ENCODE measurements at places on chromosomes 3 and 15.

DNA sequence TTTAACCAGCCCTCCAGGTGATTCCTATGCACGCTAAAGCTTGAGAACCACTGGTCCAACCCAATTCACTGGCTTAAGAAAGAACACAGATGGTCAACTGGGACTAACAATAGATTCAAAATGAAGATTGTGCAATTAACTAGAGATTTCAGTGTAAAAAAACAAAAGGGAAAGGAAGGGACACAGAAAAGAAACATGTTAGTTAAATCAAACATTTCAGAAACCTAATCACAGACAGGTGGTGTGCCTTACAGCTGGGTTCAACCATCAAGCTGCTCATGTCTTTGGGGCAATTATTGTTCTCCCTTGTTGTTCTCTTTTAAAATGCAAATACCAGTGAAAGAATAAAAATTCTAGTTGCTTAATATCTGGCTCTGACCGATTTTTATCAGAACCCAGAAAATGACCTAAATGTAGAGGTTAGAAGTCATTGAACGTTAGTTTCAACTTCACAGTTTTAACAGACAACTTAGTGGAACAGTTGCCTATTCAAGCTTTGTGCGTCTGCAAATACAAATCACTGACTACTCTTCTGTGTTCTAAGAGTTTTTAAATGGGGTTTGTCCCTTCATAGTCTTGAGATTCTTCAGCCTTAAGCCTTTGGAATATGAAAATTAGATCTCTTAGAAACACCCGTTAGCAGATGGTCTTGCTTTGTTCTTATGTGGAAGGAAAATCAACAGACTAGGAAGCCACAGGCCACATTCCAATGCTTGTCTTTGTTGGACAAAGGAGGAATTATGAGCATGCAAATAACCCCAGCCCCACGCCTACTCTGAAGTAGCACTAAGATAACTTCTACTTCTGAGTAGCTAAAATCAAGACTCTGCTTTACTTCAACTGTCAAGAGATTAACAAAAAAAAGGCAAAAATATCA is 223.4 kb downstream of the ATP8B4 start:
- DNase-seq: no peak

DNA sequence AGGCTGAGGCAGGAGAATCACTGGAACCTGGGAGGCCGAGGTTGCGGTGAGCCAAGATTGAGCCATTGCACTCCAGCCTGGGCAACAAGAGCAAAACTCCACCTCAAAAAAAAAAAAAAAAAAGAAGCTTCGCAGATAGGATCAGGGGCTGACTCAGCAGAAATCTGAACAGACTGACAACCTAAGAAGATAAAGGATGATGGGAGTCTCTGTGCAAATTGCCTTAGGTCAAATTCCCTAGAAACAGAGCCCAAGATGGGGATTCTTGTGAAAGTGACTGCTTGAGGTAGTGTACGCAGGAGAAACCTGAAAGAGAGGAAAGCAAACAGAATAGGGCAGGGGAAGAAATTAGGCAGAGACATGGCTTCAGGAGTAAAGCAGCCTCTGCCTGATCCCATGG is 160.8 kb upstream of the LRIG1 start:
- DNase-seq: no peak

DNA sequence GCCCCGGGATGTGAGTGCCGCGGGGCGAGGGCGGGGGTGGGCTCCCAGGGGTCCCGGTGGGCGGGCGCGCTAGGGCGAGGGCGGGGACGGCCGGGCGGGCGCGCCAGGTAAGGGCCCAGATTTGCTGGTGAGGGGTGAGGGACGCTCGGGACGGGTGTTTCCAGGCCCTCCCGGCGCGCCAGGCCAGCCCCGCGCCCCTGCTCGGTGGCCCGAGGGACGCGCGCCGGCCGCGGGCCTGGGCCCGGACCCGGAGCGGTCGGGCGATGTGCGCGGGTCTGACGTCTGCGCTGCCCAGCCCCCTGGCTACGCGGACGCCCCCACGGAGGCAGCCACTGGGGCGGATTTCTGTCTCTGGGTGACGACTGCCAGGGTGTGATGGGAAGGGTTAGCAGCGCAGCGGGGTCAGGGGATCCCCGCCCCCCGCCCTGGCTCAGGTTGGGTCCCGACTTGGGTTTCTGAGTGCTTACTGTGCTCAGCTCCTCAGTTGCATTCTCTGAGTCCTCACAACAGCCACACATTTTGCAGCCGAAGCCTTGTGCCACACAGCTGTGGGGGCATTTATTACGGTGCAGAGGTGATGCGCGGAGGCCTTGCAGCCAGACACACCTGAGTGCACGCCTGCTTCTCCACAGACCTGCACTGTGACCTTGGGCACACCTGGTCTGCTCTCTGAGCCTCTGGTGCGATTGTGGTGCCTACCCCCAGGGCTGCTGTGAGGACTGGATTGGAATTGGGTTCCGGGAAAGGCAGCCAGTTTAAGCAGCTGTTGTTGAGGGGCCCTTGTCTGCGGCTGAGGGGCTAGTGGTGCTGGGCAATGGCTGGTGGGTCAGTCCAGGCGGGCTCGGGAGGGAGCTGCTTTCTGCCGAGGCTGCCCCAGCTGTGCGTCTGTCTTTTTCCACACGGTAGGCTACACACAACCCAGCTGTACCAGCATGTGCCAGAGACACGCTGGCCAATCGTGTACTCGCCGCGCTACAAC is 523 bp downstream of the HDAC11 start:
- no peak for DNase-seq

DNA sequence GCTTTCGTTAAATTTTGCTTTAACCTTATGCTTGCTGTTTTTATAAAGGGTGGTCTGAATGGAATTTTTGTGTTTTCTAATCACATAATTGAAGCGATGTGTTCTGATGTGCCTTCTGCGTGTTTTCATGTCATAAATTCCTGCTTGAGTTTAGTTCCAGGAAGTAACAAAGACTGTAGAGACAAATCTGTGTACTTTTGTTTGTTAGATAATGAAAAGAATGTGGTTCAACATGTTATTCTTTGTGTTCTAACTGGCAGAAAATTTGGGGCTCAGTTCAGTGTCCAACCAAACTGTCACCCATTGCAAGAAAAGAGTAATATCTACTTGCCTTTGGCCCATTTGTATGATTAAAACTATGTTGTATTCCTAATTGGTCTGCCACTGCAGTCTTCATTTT is 324.0 kb downstream of the DIPK2A start:
- DNase-seq: no peak

- no peak for DNase-seq
Observed at GRCh38 chr3:192959773-192960172, 42.1 kb upstream of the MB21D2 start.

GRCh38 chr3:101722394-101723173 is 1.8 kb upstream of the CEP97 start:
- DNase-seq: no peak

DNA sequence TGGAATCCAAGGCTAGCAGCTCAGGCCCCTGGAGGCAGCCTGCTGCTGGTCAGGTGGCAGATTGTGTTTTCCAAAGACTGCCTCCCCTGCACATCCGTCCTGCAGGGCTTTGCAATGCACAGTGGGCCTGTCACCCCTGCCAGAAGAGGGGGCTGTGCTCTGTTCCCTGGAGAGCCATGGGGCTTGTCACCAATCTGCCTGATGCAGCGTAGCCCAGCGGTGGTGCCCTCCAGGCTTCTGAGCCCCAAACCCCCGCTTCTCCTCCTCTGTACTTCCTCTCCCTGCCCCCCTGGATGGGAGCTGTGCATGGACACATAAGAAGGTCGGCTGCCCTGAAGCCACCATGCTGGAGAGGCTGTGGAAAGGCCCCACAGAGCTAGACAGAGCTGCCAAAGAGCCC is 10.0 kb upstream of the PLXNA1 start:
- no peak for DNase-seq

- DNase-seq: no peak
Observed at GRCh38 chr15:60745469-60746061, 266.6 kb upstream of the ICE2 start.

GRCh38 chr15:67897646-67898339 is 57.9 kb upstream of the RNU6-1 start:
- no peak for DNase-seq

- no peak for DNase-seq
Observed at GRCh38 chr15:42679285-42680141, 57.4 kb downstream of the CDAN1 start.

DNA sequence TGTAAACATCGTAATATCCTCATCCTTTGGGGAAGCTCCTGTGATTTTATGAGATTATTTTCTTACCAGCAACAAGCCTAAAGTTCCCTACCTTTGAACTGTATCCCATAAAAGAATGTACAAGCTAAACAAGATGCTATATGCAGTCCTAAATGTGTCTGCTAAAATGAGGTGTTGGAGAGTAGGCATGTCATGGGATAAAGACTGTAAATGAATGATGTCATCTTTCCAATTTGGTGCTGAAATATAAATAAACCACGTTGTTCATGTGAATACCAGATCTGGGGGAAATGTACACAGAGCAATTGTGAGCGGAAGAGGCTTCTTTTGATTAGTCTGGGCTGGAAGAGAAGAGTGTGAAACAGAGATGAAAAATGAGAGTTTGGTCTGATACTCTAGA is 214.9 kb upstream of the WNT5A start:
- no peak for DNase-seq

- no peak for DNase-seq
Observed at GRCh38 chr3:127761441-127761801, 60.9 kb downstream of the MGLL start.

DNA sequence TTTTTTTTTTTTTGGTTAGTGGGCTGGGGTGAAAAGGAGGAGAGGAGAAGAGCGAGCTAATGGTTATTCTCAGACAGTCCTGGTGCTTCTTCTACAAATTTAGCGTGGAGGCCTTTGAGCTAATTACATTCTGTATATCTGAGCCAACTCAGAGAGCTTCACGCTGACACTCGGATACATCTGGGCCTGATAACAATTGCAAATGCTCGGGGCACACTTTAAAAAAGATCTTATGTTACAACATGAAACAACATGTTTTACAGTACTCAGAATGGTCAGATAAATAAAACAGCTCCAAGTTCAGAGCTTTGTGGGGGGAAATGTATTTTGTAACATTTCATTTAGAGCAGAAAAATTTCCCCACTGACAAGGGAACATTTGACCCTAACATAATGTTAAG is 966.9 kb upstream of the NR2F2 start:
- no peak for DNase-seq

- DNase-seq: no peak
Observed at GRCh38 chr3:46138581-46138980, 69.5 kb downstream of the CCR1 start.

DNA sequence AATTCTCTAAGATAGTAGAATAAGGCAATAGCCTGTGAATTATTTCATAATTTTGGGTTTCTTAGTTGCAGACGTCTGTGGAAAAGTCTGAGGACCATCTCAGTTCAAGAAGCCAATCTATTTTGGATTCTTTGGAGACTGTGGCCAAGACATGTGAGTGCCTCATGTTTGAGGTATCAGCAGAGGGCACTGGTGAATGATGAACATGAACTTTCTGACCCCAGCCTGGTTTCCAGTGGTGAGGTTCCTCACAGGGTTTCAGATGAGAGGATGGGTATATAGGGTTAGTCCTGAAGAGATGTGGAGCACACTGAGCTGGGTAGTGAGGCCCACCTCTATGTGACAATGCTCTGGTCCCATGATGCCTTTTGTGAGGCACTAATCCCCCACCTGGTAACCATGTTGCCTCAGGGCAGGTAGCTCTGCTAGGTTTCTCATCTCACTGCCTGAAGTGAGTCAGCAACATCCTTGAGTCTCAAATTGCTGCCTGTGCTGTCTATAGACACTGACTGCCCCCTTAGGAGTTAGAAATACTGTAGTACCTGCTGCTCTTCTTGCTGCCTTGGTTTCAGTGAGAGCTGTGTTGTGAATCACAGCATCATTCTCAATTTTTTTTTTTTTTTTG is 32.3 kb downstream of the C3orf62 start:
- no peak for DNase-seq

GRCh38 chr3:41037651-41038334 is 161.5 kb upstream of the CTNNB1 start:
- no peak for DNase-seq

GRCh38 chr15:78129751-78130287 is 1.4 kb downstream of the CIB2 start:
- no peak for DNase-seq

Data from T47D (cell line).